ENCODE measurements at places on chromosomes 4 and X.

DNA sequence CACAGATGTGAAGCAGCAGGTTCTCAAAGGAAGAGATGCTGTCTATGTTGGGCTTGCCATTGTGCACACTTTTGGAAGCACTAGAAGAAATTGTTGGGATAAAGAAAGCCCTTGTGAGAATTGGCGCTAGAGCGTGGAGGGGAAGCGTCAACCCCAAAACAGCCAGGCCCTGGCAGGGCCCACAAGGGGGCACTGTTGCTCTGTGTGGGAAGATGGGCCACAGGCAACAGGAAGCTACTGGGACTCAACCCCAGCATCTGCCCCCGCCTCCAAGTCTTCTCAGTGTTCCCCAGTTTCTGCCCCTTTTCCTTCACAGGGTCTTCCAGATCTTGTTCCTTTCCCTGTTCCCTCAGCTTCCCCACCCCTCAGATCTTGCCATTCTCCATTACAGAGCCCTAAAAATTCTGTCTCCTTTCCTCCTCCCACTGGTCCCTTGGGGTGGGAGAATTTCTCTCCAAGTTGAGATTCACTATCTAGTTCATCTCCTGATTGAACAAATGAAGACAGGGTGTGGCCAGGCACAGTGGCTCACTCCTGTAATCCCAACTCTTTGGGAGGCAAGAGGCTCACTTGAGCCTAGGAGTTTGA is 85.5 kb downstream of the STARD8 start:
- DNase-seq: peak; percentile 45

GRCh38 chr4:10841697-10842096 is 157.1 kb upstream of the CLNK start:
- DNase-seq: no peak

DNA sequence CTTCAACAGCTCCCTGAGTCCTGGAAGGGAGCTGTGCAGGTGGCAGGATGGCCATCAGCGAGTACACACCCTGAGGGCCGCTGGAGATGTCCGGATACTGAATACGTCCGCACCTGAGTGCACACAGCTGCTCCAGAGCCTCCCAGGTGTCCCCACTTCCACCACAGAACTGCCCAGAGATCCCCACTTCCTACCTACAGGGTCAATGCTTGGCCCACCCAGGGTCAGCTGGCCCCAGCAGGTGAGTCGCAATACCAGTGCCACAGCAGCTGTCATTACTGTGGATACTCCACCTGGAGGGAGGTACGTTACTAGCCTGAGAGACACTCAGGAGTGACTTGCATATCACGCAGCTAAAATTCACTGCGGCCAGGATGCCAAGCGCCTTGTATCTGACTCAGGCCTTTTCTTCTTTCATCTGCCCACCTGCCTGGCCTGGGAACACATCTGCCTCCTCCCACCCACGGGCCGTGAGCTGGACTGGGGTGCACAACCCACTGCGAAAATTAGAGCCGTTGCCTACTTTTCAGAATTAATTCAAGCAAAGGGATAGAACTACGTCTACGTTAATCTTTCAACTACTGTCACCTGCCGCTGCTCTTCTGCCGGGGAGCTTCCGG is 9.4 kb downstream of the C4orf50 start:
- no peak for DNase-seq

- DNase-seq: peak; percentile 75
Measured at GRCh38 chr4:100823066-100823992, 305.5 kb upstream of the EMCN start.

DNA sequence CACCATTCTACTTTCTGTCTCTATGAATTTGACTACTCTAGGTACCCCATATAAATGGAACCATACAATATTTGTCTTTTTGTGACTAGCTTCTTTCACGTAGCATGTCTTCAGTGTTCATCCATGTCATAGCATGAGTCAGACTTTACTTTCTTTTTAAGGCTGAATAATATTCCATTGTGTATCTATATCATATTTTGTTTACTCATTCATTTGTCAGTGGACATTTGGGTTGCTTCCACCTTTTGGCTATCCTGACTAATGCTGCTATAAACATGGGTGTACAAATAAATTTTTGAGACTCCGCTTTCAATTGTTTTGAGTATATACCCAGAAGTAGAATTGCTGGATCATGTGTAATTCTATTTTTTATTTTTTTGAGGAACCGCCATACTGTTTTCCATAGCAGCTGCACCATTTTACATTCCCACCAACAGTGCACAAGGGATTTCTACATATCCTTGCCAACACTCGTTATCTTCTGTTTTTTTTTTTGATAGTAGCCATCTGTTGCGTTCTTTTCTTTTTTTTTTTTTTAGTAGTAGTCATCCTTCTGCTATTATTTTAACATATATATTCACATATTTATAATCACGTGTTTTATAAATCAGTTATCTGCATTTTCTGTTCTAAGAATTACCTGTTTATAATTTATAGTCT is 158.0 kb upstream of the MED14 start:
- no peak for DNase-seq

DNA sequence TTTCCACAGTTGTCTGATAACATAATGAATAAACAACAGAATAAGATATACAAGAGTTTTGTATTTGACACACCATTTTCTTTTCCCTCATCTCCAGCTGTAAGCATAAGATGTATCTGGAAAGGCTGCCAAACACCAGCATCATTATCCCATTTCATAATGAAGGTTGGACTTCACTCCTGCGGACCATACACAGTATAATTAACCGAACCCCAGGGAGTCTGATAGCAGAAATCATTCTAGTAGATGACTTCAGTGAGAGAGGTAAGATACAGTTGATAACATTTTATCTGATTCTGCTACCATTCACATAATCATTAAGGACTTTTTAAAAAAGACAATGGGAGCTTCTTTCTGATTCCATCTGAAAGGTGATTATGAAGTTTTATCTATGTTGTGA is 535.2 kb downstream of the GALNTL6 start:
- no peak for DNase-seq

GRCh38 chr4:172830295-172830764 is 338.3 kb upstream of the GALNT7 start:
- DNase-seq: no peak

DNA sequence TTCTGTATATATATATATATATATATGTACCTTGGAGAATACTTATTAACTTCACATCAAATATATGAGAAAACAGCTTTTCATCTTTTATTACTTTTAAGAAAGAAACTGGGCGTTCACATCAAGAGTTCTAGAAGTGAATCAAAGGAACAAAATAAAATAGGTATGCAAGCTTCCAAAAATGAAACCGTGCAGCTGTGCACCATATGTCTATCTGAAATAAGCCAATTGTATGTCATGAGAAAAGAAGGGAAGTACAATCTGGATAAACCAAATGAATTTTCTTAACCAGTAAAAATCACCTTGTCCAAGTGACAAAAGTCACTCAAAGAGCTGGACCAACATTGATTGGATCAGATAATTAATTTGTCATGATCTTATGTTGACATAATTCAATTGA is 405.4 kb upstream of the TECRL start:
- no peak for DNase-seq

DNA sequence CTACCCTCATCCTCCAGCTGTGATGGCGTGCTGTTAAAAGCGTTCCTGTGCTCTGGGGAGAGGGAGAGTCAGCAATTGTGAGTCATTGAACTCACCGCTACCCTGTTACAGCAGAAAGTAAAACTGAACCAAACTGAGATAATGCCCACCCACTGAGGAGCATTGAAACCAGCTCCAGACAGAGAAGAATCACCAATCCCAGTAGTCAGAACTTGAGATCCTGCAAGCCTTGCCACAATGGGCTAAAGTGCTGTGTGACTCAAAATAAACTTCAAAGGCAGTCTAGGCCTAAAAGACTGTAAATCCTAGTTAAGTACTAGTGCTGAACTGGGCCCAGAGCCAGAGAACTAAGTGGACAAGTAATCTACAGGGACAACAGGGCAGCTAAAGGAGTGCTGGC is 1394.2 kb upstream of the DIAPH2 start:
- DNase-seq: no peak

DNA sequence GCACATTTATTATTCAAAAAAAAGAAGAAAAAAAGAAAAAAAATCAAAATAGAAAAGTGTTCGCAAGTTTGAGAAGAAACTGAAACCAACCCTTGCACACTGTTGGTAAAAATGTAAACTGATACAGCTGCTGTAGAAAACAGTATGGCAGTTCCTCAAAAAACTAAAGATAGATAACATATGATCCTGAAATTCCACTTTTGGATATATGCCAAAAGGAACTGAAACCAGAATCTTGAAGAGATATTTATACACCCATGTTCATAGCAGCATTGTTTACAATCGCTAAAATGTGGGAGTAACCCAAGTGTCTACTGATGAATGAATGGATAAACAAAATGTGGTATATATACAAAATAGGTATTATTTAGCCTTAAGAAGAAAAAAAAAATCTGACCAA is 155.4 kb downstream of the TBCK start:
- DNase-seq: no peak

Data from stimulated activated naive CD8-positive, alpha-beta T cell treated with anti-CD3 and anti-CD28 coated beads, Interleukin-15, amount 100 ng/mL, for 72 hours (primary cell).